ENCODE measurements at places on chromosomes 1 and 21. TPM values are rescaled to one million over a fixed set of nuclear protein-coding genes. Genes with fewer than 3 reads are reported as not detected.

The SMCP gene
- not detected for total RNA-seq

The SEC22B gene
- total RNA-seq: 20.7 TPM

The LCE2B gene
- total RNA-seq: not detected

The RPE65 gene
- not detected for total RNA-seq

The CLDN14 gene
- not detected for total RNA-seq

The VCAM1 gene
- 25.7 TPM for total RNA-seq

The CD1C gene
- 1.2 TPM for total RNA-seq

GRCh38 chr1:208047476-208047934 is 136.6 kb upstream of the CD34 start:
- peak; percentile 96 for DNase-seq

- no peak for DNase-seq
Observed at GRCh38 chr1:36642802-36643201, 160.1 kb upstream of the CSF3R start.

DNA sequence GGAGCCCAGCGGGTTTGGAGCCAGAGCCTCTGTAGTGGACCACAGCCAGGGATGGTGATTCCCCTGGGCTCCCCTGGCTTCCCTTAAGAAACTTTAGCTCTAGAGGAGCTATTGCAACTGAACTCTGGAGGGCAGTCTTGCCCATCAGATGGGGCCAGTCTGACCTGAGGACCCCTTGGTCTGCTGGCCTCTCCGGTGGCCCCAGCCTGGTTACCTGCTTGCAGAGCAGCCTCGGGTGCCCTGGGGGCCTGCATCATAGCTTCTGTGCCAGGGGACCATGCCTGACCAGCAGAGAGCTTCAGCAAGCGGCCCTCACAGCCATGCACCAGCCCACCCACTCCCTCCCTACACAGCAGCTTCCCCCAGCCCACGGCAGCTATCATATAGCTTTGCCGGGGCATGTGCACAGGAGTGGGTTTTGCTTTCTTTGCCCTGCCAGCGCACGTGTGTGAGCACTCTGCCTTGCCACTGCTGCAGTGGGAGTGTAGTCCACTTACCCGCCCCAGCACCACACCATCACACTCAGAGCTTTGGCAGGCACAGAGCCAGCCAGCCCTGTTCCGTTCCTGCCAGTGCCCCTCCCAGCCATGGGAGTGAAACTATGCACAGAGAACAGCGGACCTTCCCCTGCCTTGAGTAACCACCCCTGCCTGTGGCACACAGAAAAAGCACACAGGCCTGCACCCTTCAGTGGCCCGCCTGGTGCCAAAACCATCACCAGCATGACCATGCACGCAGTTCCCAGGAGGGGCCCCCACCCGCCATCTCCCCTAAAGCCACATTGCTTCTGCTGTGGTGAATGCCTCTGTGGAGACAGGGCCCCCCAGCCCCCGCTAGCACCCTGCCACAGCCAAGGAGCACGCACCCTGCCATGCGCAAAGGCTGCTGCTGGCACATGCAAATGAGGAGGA is 442.9 kb upstream of the NEGR1 start:
- DNase-seq: no peak

- DNase-seq: no peak
Observed at GRCh38 chr1:198534548-198535418, 5.7 kb downstream of the ATP6V1G3 start.

DNA sequence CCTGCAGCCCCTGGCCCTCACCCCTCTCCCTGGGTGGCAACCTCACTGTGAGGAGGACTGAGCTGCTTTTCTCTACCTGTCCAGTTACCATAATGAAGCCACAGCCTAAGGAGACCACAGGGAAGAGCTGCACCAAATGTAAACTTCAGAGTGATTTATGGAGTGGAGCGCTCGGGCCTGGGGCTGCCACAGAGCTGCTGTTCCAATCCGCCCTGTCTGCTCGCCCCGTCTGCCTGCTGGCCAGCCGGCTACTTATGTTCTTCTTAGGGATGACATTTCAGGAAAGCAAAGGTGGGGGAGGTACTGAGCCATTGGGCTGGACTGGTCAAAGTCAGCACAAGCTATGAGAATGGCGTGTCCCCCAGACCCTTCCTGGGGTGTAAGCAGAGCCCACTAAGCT is 17.9 kb downstream of the SYT6 start:
- DNase-seq: no peak

GRCh38 chr1:55428944-55429931 is 214.1 kb upstream of the USP24 start:
- DNase-seq: peak; percentile 92

- no peak for DNase-seq
Observed at GRCh38 chr1:27525296-27526272, 35.6 kb upstream of the WASF2 start.

DNA sequence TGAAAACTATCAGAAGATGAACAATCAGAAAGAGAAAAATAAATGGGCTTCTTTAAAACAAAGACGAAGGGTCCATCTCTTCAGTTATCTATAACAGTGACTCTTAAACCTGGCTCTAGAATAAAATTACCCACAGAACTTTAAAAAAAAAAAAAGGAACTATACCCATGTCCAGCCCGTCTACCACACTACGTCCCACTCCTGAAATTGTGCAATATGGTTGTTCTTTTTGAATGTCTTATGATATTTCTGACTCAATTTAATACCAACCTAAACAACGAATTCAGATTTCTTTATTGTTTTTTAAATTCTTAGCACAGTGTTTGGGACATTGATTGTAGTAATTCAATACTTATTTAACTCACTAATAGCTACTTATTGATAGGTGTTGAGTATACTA is 246.3 kb downstream of the DPYD start:
- DNase-seq: no peak

GRCh38 chr1:183235503-183235902 is 49.4 kb downstream of the LAMC2 start:
- DNase-seq: no peak

DNA sequence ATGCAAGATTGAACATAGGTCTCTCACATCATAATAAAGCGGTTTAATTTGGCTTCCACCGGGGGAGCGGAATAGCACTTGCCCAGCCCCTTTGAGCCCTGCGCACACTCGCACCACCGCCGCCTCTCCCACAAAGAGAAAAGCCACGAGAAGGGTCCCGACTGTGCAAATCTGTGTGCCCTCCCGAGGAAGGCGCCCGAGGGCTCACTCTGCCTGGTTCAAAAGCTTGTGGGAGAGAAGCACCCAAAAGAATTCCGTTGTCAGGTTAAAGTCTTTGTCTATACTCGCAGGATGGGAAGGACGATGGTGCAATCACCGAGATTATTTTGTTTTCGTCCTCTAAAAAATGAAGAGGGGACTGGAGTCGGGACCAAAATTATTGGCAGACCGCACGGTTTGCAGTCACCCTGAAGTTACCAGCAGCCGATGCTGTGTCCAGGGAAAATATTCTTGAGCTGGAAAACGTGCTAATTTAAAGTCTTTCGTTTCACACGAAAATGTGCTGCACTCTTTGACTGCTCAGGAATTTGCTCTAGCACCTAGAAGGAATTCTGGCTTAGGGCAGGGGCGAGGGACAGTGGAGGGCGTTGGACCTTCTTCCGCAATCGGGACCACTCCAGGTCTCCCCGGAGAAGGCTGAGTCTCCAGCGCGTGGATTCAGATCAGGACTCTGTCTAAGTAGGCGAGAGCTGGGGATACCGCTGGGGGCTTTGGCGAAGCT is 6.6 kb upstream of the SIM2 start:
- DNase-seq: no peak

DNA sequence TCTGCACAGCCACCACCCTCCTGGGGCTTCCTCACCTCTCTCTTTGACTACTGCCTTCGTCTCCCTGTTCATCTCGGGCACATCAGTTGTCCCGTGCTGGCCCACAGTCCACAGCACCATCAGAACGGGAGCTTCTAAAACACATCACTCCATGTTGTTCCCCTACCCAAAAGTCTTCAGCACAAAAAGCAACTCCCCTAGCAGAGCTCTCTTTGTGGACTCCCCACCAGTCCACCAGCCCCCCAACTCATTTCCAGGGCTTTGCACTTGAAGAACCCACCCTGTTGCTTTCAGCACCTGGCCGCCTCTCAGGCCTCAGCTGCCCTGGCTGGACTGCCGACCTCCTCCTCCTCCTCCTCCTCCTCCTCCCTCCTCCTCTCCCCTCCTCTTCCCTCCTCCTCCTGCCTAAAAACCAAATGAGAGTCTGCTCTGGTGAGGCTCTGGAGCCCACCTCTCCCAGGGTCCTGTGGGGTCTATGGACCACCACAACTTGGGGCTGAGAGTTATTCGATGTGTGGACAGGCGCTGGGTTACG is 251.2 kb upstream of the VAMP3 start:
- no peak for DNase-seq

DNA sequence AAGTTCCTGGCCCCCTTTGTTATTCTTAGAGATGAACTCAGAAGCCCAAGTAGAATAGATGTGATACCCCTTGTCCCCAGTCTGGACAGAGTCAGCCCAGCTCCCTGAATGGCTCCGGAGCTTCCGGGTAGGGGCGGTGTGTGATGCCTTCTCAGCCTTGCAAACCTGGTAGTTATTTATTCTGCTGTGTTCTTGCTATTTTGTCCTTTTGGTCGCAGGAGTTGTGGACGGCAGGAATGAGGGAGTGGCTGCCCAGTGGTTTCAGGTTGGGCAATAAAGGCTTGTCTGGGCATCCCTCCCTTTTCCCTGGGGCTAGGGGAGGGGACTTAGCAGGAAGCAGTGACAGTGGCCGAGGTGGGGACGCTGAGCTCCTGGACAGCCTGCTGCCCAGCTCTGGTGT is 2.8 kb downstream of the PTPRU start:
- no peak for DNase-seq

GRCh38 chr1:150235294-150235851 is 539 bp downstream of the ANP32E start:
- DNase-seq: peak; percentile 90

- DNase-seq: no peak
Observed at GRCh38 chr1:6785318-6785727, at the start of gene CAMTA1. Gene CAMTA1, plus strand, starts transcription at chr1:6785454. Its CDS starts 77 bp downstream, at chr1:6785531.

GRCh38 chr1:20187103-20187812 is 940 bp upstream of the PLA2G2C start:
- no peak for DNase-seq

DNA sequence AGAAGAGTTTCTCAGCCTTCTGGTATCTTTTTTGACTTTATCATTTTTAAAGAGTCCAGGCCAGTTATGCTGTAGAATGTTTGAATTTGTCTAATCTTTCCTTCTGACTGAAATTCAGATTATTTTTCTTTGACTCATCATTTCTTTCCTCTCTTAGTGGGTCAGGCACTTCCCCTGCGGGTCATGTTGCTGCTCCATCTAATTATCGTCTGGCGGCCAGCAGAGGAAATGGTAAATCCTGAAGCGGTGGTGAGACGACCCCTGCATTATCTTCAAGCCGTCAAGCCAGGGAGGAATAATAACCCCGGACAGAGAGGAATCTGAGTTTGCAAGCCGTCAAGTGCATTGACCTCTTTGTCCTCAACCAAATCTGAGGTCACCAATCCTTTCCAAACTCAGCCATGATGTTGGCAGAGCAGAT is 102.1 kb downstream of the ADSS2 start:
- DNase-seq: no peak

- DNase-seq: no peak
Observed at GRCh38 chr1:103457886-103458455, 67.5 kb upstream of the RNPC3 start.

- DNase-seq: no peak
Observed at GRCh38 chr1:19450811-19451515, 34.4 kb downstream of the CAPZB start.

DNA sequence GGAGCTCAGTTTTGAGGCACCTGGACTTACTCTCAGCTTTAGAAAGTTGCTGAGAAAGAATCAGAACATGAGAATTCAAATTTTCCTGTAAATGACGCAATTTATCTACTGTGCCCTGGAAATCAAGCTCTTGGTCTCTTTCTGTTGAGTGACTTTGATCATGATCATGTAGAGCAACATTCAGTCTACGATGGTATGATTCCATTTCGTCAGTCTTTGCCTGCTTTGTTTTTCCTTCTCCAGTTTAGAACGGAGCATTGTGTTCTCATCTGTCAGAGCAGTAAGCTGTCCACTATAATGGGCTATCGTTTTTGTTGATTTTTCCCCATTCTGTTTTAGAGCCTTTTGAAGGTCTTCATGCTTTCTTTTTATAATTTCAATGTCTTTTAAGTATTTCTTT is 20.7 kb downstream of the SFT2D2 start:
- no peak for DNase-seq

DNA sequence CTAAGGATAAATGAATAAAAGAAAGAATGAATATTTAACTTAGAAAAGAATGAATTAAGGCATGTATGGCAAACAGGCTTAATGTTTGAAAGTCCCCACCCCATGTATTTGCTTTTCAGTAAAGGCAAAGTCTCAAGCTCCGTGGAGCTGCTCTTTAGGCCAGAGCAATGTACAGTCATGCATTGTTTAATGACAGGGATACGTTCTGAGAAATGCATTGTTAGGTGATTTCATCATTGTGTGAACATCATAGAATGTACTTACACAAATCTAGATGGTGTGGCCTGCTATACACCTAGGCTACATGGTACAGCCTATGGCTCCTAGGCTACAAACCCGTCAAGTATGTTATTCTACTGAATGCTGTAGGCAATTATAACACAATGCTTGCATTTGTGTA is 51.6 kb upstream of the SPATA6 start:
- no peak for DNase-seq

DNA sequence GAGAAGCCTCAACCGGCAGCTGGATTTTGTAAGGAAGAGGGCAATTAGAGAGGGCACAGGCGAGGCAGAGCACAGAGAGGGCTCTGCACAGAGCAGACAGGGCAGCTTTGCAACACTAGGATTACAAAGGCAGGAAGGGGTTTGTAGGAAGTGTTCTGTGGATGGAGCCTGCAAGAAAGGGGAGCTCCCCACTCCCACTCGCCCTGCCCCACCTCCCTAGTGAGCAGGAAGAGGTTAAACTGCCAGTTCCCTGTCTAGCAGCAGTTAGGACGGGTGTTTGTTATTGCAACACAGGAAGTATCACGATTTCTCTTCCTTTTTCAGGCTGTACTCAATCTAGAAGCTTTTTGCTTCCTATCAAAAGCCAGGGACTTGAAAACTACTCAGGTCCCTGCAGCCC is 63.3 kb upstream of the LRRC8D start:
- DNase-seq: peak; percentile 86

- DNase-seq: no peak
Observed at GRCh38 chr1:166918956-166919316, 42.9 kb upstream of the TADA1 start.

DNA sequence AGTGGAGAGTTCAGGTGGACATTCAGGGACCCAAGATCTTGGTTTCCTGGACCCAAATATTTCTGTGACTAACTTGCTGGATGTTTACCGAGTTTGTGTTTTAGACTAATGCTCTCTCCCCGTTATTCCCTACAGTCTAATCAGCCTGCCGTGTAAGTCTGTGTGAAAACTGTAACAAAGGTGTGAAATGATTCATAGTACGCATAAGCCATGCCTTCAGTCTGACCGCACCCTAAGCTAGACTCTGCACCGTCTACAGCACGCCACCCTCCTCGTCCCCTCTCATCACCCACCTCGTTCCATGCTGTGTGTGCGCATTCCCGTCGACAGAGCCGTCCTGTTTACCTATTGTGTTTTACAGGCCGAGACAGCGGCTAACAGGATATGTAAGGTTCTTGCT is 50.5 kb downstream of the ACTN2 start:
- DNase-seq: no peak

DNA sequence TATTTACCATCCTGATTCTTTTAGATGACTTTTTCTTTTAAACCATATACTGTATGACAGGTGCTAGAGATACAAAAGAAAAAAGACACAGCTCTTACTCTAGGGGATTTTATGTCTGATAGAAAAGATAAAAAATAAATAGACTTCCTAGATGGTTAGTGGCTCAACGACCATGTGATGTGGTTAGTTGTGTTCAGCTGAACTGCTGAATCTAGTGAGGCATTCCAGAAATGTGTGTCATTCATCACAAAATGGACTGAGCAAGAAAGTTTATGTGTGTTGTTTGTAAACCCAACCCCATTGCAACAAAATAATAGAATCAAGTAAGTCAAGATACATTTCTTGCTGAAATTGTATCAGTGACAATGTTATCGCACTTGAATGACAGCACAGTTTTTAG is 205.8 kb upstream of the LYPLAL1 start:
- DNase-seq: no peak

All from esophagus muscularis mucosa (tissue), 4 donors.